ENCODE measurements at places on chromosomes 1 and 21.

DNA sequence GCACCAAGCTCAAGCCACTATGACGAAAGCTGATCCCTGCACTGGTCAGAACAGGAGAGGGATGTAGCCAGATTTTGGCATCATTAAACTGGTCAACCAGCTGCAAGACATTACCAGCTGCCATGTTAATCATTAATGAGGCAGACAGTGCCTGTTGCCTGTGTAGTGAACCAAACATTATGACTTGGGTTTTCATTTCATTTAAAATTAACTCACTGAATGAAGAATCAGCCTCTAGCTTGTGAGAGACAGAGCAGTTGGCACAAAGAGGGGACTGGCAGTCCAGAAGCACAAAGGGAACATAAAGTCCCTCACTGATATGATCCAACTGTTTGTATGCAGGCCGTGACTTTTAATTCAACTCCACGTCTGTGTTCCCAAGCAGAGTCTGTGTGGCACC is 318.9 kb downstream of the SEC16B start:
- no peak for DNase-seq

DNA sequence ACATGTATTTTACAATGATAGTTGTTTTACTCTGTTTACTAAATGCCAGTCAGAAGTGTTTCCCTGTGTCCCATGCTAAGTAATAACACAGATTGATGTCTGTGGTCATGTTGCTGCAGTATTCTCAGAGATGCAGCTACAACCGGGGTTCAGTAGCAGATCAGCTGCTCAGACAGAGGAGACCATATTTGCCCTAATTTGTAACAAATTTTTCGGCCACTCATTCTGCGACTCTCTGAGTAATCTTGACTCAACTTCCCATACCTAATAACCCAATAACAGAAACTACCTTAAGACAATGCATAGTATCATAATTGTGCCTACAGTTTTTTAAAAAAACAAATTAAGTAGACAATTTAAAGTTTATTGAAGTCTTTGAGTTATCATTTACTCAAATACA is 32.6 kb downstream of the NIBAN1 start:
- DNase-seq = no peak

- no peak for DNase-seq
Measured at GRCh38 chr1:20479840-20480239, 6.2 kb downstream of the CAMK2N1 start.

DNA sequence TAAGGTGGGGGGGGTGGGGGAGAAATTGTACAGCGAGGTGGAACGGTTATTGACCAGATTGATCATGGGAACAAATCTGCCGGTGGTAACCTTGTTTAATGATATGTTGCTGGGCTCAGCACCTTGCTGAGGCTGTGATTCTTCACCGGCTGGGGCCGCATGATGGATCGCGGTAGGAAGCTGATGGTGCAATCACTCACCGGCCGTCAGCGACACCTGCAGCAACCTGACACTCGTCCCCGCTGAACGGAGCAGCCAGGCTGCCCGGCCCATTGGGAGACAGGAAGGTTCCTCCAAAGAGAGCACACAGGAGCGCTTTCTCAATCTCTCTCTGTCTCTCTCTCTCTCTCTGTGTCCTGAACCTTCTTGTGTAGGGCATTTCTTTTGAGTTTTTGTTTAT is 128.5 kb upstream of the RRP15 start:
- DNase-seq = no peak

- no peak for DNase-seq
Measured at GRCh38 chr1:220315070-220315839, 43.0 kb upstream of the RAB3GAP2 start.

DNA sequence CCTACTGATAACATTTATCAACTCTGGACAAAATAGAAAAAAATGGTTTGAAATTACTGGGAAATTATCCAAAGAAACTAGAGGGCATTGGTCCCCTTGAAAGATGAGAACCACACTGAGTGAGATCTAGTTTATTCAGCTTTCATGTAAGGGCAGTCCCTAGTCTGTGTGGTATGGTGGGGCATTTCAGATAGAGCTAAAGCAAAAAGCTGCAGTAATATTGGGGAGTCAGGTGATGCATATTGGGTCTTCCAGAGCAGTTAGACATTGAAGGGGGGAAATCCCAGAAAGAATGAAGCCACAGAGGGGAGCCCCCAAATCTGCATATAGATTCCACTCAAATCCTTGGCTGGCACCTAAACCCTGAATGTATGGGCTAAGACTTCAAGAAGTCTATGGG is 347.7 kb upstream of the POU3F1 start:
- no peak for DNase-seq

DNA sequence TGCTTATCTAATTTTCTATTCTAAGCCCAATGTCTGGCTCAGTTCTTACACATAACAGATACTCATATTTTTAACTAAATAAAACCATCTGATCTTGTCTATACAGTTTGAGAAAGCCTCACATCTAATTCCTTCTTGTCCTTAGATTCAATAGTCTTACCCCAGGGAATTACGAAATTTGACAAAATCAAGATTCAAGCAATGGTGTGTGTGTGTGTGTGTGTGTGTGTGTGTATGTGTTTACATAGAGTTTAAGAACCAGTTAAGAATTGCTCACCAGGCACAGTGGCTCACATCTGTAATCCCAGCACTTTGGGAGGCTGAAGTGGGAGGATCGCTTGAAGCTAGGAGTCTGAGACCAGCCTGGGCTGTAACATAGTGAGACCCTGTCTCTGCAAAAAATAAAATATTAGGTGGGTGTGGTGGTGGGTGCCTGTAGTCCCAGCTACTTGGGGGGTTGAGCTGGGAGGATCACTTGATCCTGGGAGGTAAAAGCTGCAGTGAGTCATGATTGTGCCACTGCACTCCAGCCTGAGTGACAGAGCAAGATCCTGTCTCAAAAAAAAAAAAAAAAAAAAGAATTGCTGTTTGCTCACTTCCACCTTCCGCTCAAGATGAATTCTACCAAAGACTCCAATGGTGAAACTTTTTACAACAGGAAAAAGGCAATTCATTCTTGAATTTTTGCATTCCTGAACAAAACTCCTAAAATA is 6.2 kb downstream of the WDR64 start:
- no peak for DNase-seq

DNA sequence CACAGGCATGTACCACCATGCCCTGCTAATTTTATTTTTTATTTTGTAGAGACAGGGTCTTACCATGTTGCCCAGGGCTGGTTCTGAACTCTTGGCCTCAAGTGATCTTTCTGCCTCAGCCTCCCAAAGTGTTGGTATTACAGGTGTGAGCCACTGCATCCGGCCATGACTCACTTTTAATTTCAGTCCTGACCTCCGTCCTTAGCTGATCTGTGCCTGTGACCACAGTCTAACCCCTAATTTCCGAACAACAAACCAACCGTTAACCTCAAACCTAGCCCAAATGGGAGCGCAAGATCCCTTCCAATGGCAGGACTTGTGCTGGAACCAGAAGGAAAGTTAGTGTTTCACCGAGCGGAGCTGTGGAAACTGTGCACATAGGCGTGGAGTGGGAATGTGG is 29.3 kb upstream of the MAN1C1 start:
- no peak for DNase-seq

DNA sequence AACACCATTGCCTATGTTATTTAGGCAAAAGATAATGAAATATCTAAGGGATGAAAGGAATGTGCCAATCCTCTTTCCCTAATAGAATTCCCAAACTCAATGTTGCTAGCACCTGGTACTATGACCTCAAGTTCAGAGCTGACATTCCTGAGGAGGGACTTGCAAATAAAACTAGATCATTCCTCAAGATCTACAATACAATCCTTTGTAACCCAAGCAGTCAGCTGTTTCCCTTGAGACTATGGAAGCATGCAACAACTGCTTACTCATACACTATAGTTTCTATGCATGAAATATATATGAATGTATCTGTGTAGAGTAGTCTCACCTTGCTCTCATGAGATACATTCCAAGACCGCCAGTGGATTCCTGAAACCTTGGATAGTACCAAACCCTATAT is 65.0 kb downstream of the ABL2 start:
- DNase-seq = no peak
